NCI-H82 (cell line): ENCODE measurements at places on chromosomes 7 and 10.

GRCh38 chr7:25858525-25859411 is 293.2 kb upstream of the NFE2L3 start:
- DNase-seq = no peak

DNA sequence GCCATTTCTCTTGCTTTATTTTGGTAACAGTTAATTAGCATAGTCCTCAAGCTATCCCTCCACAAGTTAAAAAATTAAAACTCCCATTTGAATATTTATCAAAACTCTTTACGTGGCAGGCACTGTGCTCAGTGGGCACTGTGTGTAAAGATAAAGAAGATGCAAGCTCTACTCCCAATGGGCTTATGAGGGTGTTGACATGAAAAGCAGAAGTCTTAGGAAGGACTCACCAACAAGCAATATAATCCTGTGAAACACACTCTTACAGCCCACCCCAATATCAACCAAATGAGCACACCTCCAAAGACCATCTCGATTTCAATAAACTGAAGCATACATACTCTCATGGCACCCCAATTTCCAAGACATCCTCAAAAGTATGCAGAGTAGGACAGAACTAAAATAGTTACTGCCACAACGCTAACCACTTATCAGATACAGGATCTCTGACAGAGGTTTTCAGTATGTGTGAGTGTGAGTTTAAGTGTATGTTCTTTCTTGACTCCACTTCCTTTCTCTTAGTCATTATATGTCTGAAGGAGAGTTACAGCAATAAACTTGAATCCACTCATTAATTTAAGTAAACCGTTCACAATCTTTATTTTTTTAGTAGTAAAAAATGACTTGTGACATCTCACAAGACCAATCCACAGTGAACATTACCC is 120.0 kb downstream of the PDE1C start:
- no peak for DNase-seq

DNA sequence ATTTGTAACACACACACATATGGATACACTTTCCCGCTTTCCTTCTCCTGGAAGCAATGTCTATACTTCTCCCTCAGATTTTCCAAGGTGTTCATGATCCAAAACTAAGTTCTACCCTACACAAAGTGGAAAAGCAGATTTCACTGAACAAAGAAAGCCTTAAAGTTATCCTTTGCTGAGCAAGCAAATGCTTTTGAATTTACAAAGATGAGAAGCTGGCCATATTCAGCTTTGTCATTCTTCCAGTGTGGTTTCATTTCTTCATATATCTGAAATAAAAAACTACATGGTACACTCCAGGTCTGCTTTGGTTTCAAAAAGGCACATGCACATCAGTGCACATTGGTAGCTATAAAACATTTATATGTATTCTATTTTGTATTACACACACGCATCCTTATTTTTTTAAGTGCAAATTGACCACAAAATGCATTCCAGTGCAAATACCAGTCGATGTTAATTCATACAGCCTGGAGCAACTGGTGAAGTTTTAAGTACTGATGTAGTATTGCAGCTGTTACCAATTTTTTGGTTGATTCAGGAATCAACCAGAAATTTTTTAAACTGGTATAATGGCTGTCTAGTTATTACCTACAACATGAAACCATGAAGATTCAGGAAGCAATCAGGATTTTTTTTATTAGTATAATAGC is 65.5 kb upstream of the SRPK2 start:
- DNase-seq = no peak

DNA sequence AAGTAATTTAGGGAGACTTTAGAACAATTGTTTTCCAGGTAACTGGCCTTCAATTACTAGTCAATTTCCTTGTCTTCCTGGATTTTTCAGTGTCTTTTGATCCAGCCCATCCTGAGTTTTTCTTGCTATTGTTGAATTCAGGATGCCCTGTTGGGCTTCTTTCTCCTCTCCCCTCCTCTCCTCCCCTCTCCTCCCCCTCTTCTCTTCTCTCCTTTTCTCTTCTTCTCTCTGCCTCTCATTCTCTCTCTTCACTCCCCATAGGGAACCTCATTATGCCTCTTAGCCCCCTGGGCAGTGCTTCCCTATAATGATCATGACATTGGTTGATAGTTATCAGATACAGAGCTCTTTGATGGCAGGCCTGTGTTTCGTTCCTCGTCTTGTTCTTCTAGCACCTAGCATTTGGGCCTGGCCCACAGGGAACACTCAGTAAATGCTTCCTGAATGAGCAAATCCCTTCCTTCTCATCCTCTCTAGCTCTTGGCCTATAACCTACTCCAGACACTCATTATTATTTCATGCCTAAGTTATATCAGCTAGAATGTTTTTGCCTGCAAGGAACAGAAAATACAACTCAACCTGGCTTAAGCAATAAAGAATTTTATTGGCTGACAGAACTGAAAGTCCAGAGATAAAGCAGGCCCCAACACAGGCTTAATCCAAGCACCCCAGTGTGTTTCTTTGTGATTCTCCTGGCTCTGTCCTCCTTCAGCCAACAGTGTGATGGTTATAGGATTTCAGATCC is 56.8 kb downstream of the CACNB2 start:
- no peak for DNase-seq

- no peak for DNase-seq
Observed at GRCh38 chr10:60677531-60678129, 100.6 kb upstream of the CDK1 start.
